Left cardiac atrium (tissue), 4 donors: ENCODE measurements at places on chromosomes 13 and 19. TPM values are rescaled to one million over a fixed set of nuclear protein-coding genes. Genes with fewer than 3 reads are reported as not detected.

Gene CALR3
- not detected for total RNA-seq

Gene C19orf67
- not detected for total RNA-seq

Gene GPR4
- 17.7 TPM for total RNA-seq

Gene NCR1
- not detected for total RNA-seq

Gene BRSK1
- 19.5 TPM for total RNA-seq
